ENCODE measurements at places on chromosomes 3 and 15.

- no peak for DNase-seq
Observed at GRCh38 chr3:171177056-171177455, 150.5 kb upstream of the SLC2A2 start.

DNA sequence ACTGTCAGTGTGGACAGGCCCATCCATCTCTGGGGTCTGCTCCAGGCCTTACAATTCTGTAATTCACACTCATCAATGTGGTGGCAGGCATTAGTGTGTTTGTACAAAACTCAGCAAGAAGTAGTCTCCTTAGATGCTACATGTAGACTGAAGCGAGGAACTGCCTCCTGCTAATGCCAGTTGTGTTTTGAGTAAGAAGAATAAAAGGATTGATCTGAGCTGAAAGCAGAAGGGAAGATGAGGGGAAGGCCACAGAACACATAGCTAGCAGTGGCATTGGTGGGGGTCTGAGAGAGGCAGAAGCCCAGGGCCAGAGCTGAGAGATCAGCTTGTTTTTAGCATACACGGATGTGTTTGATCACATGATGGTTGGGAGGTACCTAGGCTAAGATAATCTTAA lies 144.1 kb downstream of the TIGIT start:
- DNase-seq = no peak

- no peak for DNase-seq
Observed at GRCh38 chr15:88147760-88148159, 108.8 kb downstream of the NTRK3 start.

DNA sequence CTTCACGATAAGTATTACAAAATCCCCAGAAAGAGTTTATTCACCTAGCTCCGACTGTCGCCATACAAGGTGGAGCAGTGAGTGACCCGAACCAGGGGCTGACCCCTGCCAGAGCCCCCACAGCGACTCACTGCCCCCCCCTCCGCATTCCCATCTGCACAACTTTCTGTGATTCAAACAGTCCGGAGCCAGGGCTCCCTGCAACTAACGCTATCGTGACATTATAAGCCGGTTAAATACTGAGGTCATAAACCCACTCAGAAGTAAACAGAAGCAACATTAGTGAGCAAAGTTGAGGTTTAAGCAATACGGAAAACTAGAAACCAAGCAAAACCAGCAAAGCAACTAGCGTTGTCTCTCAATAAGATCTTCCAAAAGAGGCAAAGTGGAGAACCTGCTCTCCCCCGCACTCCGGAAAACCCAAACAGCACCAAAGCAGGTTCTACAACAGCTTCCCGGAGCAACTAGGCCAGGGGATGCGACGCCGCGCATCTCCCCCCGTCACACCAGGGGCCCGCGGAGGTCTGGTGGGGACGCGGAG lies 642 bp downstream of the SCAP start:
- peak; percentile 59 for DNase-seq

GRCh38 chr3:108662142-108662738 lies 72.7 kb downstream of the DZIP3 start:
- DNase-seq = peak; percentile 30

DNA sequence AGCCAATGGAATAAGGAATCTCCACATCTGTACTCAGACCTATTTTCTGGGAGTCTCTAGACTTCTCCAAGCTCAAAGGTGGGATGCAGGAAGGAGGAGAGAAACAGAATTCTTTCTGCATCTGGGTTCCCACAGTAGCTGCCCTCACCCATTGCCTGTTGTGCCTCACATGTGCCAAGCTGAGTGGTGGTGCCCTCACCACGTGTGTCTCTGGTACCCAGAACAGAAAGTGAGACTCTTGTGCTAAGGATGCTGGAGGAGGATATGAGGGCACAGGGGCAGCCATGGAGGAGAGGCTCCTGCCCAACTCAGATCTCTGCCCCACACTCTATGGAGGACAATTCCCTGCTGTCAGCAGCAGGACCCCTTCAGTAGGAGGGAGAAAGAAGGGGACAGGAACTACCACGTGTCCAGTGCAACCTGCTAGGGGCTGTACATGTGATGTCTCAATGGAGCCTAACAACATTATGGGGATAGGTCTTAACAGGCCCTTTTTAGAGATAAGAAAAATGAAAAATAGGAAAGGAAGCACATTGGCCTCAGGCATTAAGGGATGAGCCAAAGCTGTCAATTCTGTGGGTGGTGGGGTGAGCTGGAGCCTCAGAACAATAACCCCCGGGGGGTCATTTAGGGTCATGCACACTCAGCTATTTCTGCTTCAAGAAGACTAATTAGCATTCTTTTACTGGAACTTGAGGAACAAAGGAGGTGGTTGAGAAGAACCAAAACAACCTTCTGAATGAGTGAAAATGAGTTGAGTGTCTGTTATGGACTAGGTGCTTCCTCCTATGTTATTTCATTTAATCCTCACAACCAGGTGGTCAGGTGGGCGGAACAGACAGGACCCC lies 16.3 kb upstream of the NOX5 start:
- no peak for DNase-seq

DNA sequence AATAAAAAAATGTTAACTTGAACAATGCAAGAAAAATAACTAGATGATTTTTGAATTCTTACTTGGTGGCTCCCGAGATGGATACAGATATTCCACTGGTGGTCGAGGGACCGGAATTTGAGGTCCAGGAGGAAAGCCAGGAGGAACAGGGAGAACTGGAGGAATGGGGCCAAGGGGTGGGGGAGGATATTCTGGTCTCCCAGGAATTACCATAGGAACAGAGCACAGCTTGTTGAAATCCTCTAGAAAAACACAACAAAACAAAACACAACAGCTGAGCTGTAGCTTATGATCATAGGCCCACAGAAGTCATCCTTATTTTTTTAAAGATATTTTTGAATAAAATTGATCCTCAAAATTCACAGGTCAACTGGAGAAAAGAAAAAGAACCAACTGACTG lies 129.4 kb downstream of the FBN1 start:
- no peak for DNase-seq

GRCh38 chr3:112973325-112974177 lies 1.4 kb downstream of the CD200R1 start:
- peak; percentile 61 for DNase-seq

DNA sequence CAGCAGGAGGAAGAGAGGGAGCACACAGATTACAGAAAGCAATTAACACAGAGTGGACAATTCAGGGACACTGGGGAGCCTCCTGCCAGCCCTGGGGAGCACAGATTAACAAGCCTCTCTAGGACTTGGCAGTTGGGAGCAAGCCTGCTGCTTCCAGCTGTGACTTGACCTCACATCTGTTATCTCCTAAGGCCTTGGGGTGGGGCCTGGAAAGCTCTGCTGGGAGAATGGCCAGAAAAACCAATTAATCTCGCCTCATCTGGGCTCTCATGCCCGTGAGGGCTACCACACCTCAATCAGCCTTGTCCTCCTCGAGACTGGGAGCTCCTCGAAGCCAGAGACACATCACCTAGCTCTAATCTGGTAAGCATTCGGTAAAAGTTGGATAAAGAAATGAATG lies 39.1 kb downstream of the SEMA5B start:
- DNase-seq = no peak

DNA sequence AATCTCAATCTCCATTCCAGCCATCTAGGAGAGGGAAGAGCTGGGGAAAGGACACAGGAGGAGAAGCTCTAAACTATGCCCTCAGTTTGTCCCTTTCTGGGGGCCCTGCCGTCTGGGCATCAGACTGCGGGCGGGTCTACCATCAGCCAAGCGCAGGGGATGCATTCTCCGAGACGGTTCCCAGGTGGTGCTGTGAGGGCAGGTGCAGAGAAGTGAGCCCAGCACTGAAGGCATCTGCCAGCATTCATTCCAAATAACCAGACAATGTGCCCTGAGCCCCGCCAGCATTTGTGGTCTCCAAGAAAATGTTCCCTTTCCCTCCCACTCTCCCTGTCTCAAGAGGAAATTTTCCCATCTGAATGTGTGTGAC lies 265.7 kb downstream of the XXYLT1 start:
- DNase-seq = no peak

Data from stimulated activated CD8-positive, alpha-beta memory T cell treated with anti-CD3 and anti-CD28 coated beads, Interleukin-4, amount 100 ng/mL, for 48 hours (primary cell).